A549 treated with Hydrocortisone at 1 μM for 4 hours (cell line): ENCODE measurements at places on chromosomes 13 and 19. TPM values are rescaled to one million over a fixed set of nuclear protein-coding genes. Genes with fewer than 3 reads are reported as not detected.

Gene ZNF443
- 0.94 to 1.3 TPM (median 1.0 TPM) in 5 replicates for total RNA-seq

Gene PEG3
- not detected in 5 replicates for total RNA-seq

Gene ZNF221
- total RNA-seq = 0.51 to 0.84 TPM (median 0.60 TPM) in 5 replicates

Gene CYP2A13
- total RNA-seq = not detected in 5 replicates

Gene TSKS
- total RNA-seq = not detected in 5 replicates

Gene NLRP5
- total RNA-seq = 0.03 to 0.07 TPM (median 0.05 TPM) in 4 of 5 replicates, not detected in the other

Gene ADM5
- total RNA-seq = 3.1 to 6.1 TPM (median 5.4 TPM) in 5 replicates

Gene HCN2
- 30.4 to 38.9 TPM (median 35.2 TPM) in 5 replicates for total RNA-seq

Gene SIAH3
- total RNA-seq = not detected in 5 replicates

Gene TMPRSS9
- 0.03 to 0.10 TPM (median 0.07 TPM) in 4 of 5 replicates, not detected in the other for total RNA-seq

Gene MBD3L3
- total RNA-seq = 0.12 TPM in 1 of 5 replicates, not detected in the others
